Heart right ventricle (tissue), 16 donors: ENCODE measurements at places on chromosomes 16 and 17. TPM values are rescaled to one million over a fixed set of nuclear protein-coding genes. Genes with fewer than 3 reads are reported as not detected.

LITAFD gene
- total RNA-seq, result not detected

TPSD1 gene
- total RNA-seq, result not detected

KRT13 gene
- total RNA-seq, result not detected

UBB gene
- 1,318 TPM for total RNA-seq

- no peaks in the 10 kb centered on the region for H3K36me3 ChIP-seq
- H3K27me3 ChIP-seq, result peaks cover 4% of the 10 kb centered on the region
- no peaks in the 10 kb centered on the region for H3K4me1 ChIP-seq
- DNase-seq, result no peak
- H3K4me3 ChIP-seq, result no peak overlapping the region
Measured at GRCh38 chr16:86775511-86775921, 197.2 kb downstream of the FOXL1 start.

DNA sequence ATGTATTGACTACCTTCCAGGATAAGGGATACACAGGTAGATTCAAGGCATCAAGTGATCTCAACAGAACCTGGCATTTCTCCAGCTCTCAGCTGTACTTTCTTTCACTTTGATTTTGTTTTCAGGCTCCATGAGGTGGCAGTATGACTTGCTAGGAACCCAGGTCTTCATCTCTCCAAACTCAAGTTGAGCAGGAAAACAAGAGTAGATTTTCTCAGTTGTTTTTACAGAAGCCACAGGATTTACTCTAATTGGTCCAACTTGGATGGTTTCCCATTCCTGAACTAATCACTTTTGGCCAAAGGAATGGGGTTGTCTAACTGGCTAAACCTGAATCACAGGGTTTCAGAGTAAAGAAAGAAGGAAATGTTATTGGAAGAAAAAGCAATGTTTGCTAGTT lies 146.6 kb downstream of the TRIM37 start:
- no peak overlapping the region for H3K27ac ChIP-seq
- H3K36me3 ChIP-seq, result no peaks in the 10 kb centered on the region
- DNase-seq, result no peak
- no peaks in the 10 kb centered on the region for H3K27me3 ChIP-seq
- H3K4me1 ChIP-seq, result no peaks in the 10 kb centered on the region
- no peak overlapping the region for H3K4me3 ChIP-seq

- H3K27me3 ChIP-seq, result no peaks in the 10 kb centered on the region
- H3K4me1 ChIP-seq, result no peaks in the 10 kb centered on the region
- no peak overlapping the region for H3K4me3 ChIP-seq
- no peak for DNase-seq
- H3K27ac ChIP-seq, result no peak overlapping the region
Measured at GRCh38 chr17:61611323-61611722, 20.3 kb upstream of the NACA2 start.

DNA sequence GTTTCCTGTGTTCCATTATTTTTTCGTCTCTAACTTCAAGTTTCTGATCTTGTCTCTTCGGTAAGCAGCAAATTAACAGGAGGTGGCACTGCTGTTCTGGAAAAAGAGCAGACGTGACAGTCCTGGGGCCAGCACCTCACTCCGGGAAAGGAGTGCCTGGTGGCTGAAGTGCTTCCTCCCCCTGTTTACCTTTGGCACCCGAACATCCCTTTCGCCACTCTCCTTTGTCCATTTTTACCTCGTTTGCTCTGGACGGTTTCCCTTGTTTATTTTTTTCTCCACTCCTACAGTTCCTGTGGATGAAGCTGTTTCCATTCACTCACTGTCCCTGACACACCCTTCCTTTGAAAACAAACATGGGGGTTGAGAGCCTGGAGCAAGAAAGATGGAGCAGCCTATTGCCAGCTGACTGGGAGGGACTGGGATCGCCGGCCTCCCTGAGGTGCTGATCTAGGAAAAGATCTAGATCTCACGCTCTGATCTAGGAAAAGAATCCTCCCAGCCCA lies 12.6 kb downstream of the SAP30BP start:
- DNase-seq, result peak; percentile 46
- H3K27me3 ChIP-seq, result no peaks in the 10 kb centered on the region
- peak overlapping the region; percentile 74 for H3K27ac ChIP-seq

GRCh38 chr17:61756561-61756960 lies 106.8 kb downstream of the BRIP1 start:
- no peak for DNase-seq
- H3K27ac ChIP-seq, result no peak overlapping the region
- no peaks in the 10 kb centered on the region for H3K27me3 ChIP-seq
- no peaks in the 10 kb centered on the region for H3K36me3 ChIP-seq
- H3K4me3 ChIP-seq, result no peak overlapping the region

DNA sequence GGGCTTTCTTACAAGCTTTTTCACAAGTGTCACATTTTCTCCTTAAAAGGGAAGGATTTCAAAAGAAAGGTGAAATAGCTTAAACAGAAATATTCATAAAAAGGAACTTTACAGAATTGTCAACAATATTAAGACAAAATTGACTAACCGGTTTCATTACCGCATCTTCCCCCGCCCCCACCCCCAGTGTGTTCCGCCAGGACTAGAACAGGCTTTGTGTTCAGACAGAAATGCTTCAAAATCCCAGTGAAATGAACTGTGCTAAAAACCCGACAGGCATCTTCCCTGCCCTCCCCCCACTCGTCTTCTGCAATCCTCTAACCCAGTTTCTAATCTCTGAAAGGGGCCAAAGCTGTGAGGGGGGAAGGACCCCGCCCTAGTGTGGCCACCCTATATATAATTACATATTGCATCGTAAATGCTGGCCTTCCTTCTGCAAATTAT lies 990 bp upstream of the ROGDI start:
- no peak overlapping the region for H3K4me3 ChIP-seq
- H3K27me3 ChIP-seq, result no peaks in the 10 kb centered on the region
- H3K36me3 ChIP-seq, result peaks cover 56% of the 10 kb centered on the region
- DNase-seq, result no peak
- peaks cover 29% of the 10 kb centered on the region for H3K4me1 ChIP-seq
- peak overlapping the region; percentile 79 for H3K27ac ChIP-seq

GRCh38 chr16:12901597-12902461 lies at the start of gene SHISA9:
TSS of gene SHISA9 (plus strand) at chr16:12901598.
- H3K27me3 ChIP-seq, result peaks cover 96% of the 10 kb centered on the region
- peak within 1 kb of the TSS; percentile 17 for H3K4me3 ChIP-seq
- DNase-seq, result no peak
- no peak within 1 kb of the TSS for H3K27ac ChIP-seq
- H3K36me3 ChIP-seq, result no peaks in the 10 kb centered on the region

- H3K27me3 ChIP-seq, result no peaks in the 10 kb centered on the region
- H3K36me3 ChIP-seq, result no peaks in the 10 kb centered on the region
- no peaks in the 10 kb centered on the region for H3K4me1 ChIP-seq
Measured at GRCh38 chr16:50378417-50378816, 9.6 kb upstream of the BRD7 start.

DNA sequence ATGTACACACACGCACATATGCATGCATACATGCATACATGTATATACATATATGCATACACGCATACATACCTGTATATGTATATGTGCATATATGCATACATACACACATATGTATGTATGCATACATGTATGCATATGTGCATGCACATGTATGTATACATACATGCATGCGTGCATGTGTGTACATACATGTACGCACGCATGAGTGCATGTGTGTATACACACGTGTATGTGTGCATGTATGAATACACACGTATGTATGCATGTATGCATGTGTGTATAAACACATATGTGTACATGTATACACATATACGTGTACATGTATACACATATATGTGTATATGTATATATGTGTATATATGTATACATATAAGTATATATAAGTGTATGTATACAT lies 28.5 kb upstream of the DLX3 start:
- no peaks in the 10 kb centered on the region for H3K36me3 ChIP-seq
- H3K4me1 ChIP-seq, result peaks cover 6% of the 10 kb centered on the region
- H3K27ac ChIP-seq, result no peak overlapping the region
- DNase-seq, result no peak
- H3K4me3 ChIP-seq, result no peak overlapping the region

DNA sequence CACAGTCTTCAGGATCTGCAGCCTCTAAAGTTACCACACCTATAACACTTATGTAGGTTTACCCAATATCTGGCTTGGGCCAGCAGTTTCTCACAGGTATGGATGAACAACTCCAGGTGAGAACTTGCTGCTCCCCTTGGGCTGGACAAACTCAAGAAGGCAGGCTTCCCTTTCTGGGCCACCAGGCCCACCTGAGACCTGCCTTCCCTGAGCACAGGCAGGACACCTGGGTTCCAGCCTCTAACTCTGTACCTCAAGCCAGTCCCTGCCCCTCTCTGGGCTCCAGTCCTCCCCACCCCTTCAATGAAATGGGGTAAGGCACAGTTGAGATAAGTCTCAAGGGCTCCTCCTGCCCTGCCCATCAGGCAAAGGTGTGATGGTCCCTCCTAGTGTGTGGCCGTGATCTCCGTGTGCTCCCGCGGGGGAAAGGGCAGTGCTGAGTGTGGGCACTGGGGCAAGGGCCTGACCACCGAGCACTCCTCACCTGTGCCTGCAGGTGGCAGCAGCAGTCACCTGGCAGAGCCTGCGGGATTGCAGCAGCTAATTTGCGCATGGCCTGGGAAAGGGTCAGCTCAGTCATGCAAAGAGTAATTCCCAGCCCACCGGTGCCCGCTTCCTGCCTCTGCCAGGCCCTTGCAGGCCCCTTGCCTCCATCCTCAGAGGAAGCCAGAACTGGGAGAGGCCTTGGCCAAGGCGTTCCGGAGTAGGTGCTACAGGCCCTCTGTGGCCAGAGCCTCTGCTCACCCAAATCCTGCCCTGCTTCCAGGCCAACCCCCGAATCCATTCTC lies 28.2 kb upstream of the ADGRG1 start:
- no peaks in the 10 kb centered on the region for H3K36me3 ChIP-seq
- H3K27ac ChIP-seq, result no peak overlapping the region
- no peak overlapping the region for H3K4me3 ChIP-seq
- no peaks in the 10 kb centered on the region for H3K4me1 ChIP-seq
- no peaks in the 10 kb centered on the region for H3K27me3 ChIP-seq

GRCh38 chr17:66262767-66263166 lies 33.6 kb upstream of the APOH start:
- H3K27ac ChIP-seq, result no peak overlapping the region
- no peak for DNase-seq

- H3K36me3 ChIP-seq, result no peaks in the 10 kb centered on the region
- H3K27me3 ChIP-seq, result no peaks in the 10 kb centered on the region
- no peak overlapping the region for H3K27ac ChIP-seq
- H3K4me1 ChIP-seq, result peaks cover 16% of the 10 kb centered on the region
Measured at GRCh38 chr16:79843631-79844043, 243.1 kb upstream of the MAF start.
